Stimulated activated CD8-positive, alpha-beta memory T cell treated with anti-CD3 and anti-CD28 coated beads, Interleukin-4, amount 100 ng/mL, for 4 hours (primary cell): ENCODE measurements at places on chromosomes 12 and 14.

- DNase-seq = no peak
Observed at GRCh38 chr12:119630223-119630780, 36.7 kb downstream of the TMEM233 start.

- DNase-seq = no peak
Observed at GRCh38 chr12:22064968-22065367, 18.9 kb downstream of the CMAS start.

- DNase-seq = no peak
Observed at GRCh38 chr14:100651999-100652508, 64.8 kb upstream of the BEGAIN start.

DNA sequence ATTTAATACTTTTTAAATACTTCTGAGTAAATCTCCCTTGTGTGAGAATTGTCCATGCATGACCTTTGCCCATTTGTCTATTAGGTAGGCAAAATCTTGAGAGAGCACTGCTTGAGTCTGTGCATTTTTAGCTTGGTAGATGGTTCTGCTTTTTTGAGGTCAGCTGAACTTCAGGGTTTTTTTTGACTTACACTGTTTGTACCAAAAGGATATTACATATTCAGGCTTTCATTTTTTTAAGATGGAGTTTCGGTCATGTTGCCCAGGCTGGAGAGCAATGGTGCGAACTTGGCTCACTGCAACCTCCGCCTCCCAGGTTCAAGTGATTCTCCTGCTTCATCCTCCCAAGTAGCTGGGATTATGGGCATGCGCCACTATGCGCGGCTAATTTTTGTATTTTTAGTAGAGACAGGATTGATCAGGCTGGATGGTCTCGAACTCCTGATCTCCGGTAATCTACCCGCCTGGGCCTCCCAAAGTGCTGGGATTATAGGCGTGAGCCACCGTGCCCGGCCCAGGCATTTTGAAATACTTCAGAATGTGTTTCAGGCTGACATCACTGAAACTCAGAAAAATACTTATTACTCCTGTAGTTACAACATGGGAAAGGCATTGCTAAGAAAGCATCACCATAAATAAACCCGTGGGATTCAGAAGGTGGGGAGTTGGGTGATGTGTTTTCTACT is 11.1 kb downstream of the RASSF3 start:
- no peak for DNase-seq

- no peak for DNase-seq
Observed at GRCh38 chr12:64427988-64428387, 23.8 kb downstream of the XPOT start.

GRCh38 chr12:86261578-86261977 is 5.4 kb upstream of the MGAT4C start:
- DNase-seq = no peak

- no peak for DNase-seq
Observed at GRCh38 chr12:101763246-101763931, 24.1 kb upstream of the SYCP3 start.

DNA sequence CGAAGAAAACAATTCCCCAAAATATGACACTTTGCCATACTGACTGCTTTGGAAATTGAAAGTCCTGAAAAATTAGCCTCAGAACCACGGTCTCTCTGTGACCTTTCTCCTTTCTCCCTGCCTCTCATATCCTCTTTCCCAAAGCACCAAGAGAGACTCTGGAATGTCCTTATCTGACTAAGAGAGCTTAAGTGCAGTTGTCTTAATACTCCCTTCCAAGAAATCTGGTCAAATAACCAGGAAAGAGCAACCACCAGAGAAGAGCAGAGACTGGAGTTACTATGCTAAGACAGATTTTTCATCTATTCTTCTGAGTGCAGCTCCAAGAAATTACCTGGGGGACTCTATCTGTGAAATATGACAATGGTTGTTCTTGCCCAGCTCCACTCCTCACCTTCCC is 10.5 kb upstream of the BTG1 start:
- no peak for DNase-seq

GRCh38 chr14:103281496-103282231 is 52.4 kb upstream of the EIF5 start:
- no peak for DNase-seq

- DNase-seq = no peak
Observed at GRCh38 chr14:33859306-33859705, 91.6 kb downstream of the EGLN3 start.

- DNase-seq = no peak
Observed at GRCh38 chr14:76836029-76836630, 9.9 kb downstream of the LRRC74A start.

- DNase-seq = no peak
Observed at GRCh38 chr12:12724421-12725085, 7.4 kb downstream of the CDKN1B start.

GRCh38 chr14:99287269-99287942 is 15.4 kb upstream of the BCL11B start:
- DNase-seq = no peak
